ENCODE measurements at places on chromosomes 4 and X.

DNA sequence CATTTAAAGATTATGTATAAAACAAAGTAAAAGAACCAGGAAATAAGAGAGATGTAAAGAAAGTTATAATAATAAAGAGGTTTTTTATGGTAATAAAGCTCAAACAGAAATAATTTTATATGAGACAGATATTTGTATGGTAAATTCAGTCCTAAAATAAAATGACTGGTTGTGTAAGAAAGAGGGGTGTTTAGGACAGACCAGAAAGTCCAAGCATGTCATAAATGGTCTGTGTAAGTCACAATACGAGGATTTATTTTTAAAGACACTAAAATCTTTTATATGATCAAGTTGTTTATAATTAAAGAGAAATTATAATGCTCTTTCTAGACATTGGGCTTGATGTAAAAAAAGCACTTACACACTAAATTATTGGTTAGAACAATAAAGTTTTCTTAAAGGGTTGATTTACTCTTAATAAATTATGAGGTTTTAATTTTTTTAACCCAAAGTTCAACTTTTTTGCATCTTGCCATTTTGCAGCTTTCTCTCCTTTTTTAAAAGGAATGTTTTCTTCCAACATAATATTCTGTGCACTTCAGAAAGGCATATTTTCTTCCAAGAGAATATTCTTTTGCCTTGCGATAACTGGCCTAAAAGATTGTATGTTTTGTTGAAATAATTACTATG, 61.9 kb upstream of the TCEAL2 start:
- DNase-seq = no peak

GRCh38 chr4:106186201-106186600, 129.8 kb downstream of the TBCK start:
- DNase-seq = no peak

- no peak for DNase-seq
These were observed 983.7 kb downstream of the STIM2 start for GRCh38 chr4:27844376-27844775.

GRCh38 chrX:80511969-80512760, 91.9 kb downstream of the TENT5D start:
- no peak for DNase-seq

- no peak for DNase-seq
These were observed 53.1 kb downstream of the CHM start for GRCh38 chrX:85994228-85994627.

- DNase-seq = no peak
These were observed 403.1 kb downstream of the MID1IP1 start for GRCh38 chrX:39204353-39204752.

- no peak for DNase-seq
These were observed 253.7 kb upstream of the ANXA10 start for GRCh38 chr4:167838686-167839085.

DNA sequence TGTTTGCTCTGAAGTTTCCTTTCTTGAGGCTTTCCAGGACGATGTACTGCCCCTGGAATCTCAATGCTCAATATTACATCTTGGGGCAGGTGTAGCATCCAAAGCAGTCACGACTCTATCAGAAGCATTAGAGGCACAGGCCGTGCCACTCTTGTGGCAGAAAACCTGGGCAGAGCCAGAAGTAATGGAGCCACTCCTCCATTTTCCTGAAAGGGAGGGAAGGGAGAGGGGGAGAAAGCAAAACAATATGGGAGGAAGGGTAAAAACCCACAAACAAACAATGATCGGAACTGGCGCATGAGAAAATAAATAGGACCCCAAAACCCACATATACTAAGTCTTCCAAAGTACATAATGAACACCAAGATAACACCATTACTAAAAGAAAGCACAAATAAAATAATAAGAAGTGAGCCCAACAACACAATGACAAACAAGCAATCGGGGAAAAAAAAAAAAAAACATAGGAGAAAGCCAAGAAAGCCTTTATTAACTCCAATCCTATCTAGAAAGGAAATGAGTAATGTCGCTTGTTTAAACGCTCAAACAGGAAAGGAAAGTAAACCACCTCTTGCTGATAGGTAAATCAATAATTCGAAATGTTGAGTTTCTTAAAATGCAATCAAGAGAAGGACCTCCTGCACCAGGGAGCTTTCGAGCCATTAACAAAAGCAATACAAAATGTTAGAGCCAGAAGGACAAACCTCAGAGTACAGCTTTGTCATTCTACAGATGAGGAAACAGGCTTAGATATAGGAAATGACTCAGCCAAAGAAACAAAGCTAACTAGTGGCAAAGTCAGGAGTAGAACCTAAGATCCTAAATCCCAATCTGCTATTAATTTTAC, 117.4 kb downstream of the ATRX start:
- no peak for DNase-seq

DNA sequence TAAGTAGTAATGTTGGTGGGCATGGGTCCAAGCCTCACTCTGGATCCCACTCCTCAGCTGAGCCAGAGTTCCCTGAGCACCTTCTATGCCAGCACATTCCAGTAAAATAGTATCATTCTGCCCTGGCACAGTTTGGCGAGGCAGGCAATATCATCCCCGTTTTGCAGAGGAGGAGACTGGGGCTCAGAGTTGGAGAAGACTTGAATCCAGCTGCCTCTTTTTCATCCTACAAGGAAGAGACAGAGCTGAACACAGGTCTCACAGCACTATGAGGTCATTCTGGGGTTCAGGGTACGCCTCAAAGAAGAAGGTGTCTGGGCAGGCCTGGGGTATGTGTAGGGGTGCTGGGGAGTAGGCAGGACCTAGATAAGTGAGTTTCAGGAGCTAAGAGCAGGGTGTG, 103.9 kb upstream of the STX18 start:
- no peak for DNase-seq

DNA sequence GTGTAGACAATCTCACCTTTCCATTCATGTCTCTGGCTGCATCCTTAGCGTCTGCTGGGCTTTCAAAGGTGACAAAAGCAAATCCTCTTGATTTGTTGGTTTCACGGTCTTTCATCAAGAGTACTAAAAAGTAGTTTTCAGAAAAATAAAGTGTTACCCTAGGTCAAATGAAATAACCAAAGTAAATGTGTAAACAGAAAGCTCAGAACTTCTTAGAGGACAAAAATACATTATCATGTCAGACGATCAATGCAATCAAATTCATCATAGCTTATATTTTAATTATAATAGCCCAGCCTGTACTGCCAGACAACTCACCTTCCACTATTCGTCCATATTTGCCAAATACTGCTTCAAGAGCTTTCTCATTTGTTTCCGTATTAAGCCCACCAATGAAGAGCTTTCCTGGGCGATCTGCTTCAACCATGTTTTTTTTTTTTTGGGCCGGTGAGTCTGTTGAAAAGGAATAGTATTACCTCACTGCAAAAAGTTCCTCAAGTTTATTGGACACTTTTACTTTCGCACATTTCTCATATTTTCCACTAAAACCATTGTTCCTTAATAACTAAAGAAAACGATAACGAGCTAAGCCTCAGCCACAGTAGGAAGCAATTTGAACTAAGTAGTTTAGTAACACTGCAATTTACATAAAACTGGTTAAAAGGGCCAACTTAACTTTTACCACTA, 1.4 kb downstream of the RBMX start:
- DNase-seq = no peak

- DNase-seq = no peak
These were observed 75.4 kb downstream of the ENOX2 start for GRCh38 chrX:130827648-130828047.

DNA sequence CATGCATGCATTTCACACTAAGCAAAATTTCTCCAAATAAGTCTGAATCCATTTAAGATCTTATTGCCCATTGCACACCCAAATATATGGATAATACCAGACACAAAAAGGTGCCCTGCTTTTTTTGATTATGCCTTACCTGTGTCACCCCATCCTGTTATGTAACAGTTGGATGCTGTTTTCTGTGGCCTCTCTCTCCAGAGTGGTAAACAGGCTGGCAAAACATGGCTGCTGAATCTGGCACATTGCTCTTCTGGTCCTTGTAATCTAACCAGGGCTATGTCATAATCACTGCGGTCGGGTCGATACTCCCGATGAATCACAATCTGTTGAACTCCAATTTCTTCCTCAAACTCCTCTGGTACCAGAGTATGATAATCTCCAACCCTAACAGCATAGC, 70.1 kb downstream of the PRSS12 start:
- DNase-seq = peak; percentile 16

DNA sequence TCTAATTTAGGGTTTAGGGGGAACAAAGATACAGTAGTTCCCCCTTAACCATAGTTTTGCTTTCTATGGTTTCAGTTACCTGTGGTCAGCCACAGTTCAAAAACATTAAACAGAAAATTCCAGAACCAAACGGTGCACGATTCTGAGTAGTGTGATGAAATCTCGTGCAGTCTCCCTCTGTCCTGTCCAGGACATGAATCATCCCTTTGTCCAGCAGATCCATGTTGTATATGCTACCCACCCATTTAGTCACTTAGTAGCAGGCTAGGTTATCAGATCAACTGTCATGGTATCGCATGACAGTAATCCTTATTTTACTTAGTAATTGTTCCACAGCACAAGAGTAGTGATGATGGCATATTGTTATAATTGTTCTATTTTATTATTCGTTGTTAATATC, 556.1 kb downstream of the IL1RAPL1 start:
- DNase-seq = no peak

GRCh38 chr4:42348247-42348646, 49.0 kb upstream of the SHISA3 start:
- DNase-seq = no peak

All from activated CD4-positive, alpha-beta T cell treated with anti-CD3 and anti-CD28 coated beads, Interleukin-2, amount 50 U/mL, for 48 hours (primary cell).